Foreskin fibroblast (primary cell): ENCODE measurements at places on chromosomes 5 and 9.

DNA sequence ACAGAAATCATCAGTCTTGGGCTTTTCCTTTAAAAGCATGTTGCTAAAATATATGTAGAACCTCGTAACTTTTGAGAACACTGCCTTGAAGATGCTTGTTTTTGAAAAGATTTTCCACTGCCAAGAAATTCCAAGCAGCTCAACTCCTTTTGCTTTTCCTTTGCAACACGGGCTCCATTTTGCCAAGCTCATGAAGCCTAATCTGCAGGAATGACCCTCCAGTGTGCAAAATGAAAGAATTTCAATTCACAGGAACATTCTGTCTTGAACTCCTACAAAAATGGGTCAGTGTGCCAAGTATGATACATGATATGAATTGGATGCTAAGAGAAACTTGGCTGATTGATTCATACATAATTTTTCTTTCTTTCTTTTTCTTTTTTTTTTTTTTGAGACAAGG is 35.4 kb upstream of the ERCC6L2 start:
- DNase-seq = no peak

DNA sequence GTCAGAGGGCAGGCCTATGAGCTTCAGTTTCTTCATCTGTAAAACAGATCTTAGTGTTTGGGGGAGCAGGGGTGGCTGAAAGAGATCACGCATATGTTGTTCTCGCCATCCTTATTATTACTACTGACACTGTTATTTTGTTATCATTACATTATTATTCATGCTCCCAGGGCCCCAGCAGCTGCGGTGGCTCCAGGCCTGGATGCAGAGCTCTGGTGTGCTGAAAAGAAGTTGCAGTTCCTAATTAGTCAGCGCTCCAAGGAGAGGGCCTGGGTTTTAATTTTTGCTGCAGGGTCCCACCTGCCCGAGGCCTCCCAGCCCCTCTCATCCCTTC is 19.5 kb downstream of the CXXC5 start:
- DNase-seq = no peak

- no peak for DNase-seq
These were observed 455.0 kb upstream of the FTMT start for GRCh38 chr5:121396716-121397115.

DNA sequence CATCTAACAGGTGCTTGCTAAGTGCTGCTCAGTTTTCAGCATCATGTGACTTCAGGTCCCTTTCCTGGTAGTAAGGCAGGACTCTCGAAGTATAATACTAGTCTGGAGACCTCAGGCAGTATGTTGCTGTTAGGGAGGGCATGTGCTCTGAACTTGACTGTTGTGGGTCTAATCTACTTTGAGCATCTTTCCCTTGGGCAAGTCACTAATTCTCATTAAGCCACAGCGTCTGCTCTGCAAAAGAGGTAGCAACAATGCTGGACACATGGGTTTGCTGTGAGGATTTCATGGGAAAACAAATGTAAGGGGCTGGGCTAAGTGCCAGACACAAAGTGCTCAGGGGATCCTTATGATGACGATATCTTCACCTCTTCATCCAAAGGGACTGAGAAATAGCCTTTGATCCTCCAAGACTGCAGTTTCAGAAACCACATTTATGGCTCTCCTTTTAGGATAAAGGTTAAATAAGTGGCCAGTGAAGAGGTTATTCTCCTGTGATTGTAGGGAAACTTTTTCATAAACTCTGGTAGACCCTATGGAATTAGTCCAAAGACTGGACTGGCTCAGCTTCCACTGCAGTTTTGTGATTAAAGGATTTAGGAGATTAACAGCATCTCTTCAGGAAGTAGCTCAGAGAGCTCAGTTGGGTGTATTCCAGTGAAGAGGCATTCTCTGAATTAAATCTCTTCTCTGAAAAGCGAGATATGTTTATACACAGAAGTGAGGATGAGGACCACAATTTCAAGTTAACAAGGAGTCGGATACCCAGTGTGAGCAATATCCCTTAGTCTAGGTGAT is 216.6 kb downstream of the SGCD start:
- DNase-seq = no peak

DNA sequence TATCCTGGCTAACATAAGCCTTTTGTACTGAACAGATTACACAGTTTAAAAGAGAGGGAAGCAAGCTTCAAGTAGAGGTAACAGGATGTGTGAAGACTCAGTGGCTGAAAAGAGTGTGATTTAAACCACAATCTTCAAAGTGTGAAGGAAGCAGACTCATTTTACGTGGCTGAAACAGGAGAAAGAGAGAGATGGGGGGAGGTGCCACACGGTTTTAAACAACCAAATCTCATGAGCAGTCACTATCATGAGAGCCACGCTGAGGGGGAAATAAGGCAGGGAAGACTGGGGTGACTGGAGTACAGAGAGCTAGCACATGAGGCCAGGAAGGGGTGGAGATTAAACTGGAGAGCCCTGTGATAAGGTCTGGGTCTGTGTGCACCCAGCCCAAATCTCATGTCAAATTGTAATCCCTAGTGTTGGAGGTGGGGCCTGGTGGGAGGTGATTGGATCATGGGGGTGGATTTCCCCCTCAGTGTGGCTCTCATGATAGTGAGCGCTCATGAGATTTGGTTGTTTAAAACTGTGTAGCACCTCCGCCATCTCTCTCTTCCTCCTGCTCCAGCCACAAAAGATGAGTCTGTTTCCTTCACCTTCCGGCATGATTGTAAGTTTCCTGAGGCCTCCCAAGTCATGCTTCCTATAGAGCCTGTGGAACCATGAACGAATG is 318.6 kb upstream of the CD180 start:
- no peak for DNase-seq

DNA sequence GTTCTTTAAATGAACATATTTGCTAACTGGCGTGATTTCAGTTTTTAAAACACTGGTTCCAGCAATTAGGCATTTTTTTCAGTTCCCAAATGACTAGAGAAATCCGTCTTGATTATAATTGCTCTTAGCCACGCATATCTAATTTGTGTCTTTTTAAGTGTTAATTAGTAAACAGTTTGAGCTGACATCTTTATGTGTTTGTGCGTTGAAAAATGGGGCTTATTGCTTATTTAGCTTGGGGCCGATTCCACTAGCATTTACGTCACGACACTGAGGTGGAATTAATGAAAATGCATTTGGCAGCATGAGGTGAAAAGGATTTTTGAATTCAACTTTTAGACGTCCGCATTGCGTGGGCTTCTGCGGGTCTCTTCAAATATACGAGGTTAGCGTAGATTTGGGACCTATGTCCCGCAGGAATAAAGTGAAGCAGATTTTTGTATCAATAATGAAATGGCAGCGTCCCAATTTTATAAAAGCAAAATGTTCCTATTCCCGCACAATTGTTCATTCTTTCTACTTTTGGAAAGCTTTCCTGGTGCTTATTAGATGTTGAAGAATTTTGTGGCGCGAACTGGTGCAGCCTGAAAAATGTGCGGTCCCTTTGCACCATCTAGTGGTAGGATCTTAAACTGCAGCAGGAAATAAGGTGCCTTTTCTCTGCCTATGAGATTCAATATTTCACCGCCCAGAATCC is 122.7 kb upstream of the LMX1B start:
- DNase-seq = peak; percentile 40

GRCh38 chr9:27701016-27701415 is 127.7 kb upstream of the C9orf72 start:
- no peak for DNase-seq

DNA sequence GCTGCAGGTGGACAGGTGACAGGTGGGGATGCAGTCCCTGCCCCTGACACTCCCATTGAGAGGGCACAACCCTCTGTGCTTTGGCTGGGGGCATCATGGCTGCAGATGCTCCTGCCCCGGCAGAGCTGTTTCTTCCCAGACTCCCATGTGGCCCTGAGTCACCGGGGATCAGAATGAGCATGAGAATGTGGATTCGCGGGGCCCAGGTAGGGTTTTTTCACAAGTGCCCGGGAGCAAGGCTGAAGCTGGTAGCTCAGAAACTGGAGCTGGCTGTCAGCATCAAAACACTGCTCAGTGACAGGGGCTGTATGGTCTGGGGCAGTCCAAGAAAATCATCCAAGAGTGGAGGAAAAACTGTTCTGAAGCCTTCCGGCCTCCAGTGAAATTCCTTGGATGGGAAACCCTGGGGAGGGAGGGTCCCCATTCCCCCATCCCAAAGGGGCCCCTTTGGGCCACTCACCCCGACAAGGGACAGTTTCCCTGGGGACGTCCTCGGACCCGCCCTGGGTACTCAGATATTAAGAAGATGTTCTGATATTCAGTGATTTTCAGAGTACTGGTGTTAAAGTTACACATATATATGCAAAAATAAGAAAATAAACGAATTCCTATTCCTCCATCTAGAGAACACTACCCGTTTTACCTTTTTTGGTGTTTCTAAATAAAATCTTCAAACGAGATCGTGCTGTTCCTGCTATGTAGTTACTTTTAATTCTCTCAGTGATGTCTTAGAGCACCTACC is 120.1 kb upstream of the LPCAT1 start:
- peak; percentile 56 for DNase-seq

- DNase-seq = no peak
These were observed 46.9 kb upstream of the FREM1 start for GRCh38 chr9:14957109-14957508.

DNA sequence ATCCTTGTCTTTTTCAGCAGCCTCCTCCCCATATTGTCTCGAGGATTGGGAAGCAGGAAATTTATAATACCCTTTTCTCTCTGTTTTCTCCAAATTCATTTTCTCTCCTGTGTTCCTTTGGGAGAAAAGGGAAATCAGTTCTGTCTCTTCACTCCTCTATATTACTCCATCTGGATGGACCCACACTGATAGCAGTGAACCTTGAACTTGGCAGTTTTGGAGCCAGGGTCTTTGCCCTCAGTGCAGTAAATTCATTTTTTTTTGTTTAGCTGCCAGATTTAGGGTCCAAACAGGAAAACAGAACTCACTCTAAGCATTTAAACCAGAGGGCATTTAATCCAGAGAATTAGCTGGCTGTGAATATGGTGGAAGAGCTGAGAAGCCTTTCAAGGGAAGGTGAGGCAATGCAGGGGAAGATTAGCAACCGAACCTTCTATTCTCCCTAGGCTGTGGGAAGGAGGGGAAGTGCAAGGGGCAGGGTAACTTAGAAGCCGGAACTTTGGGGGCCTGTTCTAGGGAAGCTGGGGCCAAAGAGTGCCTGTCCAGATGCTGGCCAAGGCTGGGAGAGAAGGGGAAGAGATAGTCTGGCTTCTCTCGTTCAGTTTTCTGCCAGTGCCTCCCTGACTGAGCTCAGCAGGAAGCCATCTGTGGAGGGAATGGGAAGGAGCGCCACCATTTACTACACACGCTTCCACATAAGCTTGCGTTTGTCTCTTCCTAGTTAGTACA is 16.3 kb upstream of the NPR2 start:
- DNase-seq = peak; percentile 45
